DMS79 treated with DMSO at 0.1 percent for 48 hours (cell line): ENCODE measurements at places on chromosomes 7 and 10.

- no peak for DNase-seq
These were observed 17.7 kb downstream of the PRPF18 start for GRCh38 chr10:13604357-13605040.

GRCh38 chr7:24017519-24017918, 266.5 kb upstream of the NPY start:
- no peak for DNase-seq

DNA sequence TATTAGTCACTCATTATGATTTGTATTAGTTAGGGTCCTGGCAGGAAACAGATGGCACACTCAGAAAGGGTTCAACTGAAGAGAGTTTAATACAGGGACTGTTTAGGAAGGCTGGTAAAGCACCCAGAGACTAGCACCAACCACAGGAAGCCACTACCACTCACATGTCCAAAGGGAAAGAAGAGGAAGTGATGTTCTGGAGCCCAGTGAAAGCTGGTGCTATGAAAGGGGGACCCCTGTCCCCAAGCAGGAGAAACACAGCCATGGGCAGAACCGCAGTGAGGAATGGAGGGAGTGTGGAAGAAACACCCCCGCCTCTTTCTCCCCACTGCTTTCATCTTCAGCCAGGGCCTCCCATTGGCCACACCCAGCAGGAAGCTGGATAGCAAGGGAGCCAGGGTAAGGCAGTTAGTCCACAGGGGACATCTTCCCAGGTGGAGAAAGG, 3.2 kb upstream of the VSIR start:
- DNase-seq = no peak

GRCh38 chr10:102856758-102857424, 2.8 kb downstream of the BORCS7 start:
- DNase-seq = no peak

DNA sequence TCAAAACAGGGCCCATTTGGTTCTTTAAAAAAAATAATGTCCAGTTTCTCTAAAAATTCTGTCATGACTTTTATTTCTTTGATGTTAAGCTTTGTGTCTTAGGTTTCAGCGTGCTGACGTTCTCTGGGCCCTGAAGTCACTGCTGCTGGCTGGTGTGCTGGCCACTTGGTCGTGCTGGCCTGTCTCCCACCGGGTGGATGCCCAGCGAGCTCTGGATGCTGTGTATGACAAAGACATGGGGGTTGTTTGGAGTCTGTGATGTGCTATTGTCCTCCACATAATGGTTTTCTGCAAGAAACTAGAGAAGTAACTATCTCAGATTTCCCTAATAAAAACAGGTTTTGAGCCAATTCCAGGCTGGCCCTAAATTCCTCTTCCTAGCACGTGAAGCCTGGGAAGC, 9.5 kb upstream of the IDI2 start:
- no peak for DNase-seq

DNA sequence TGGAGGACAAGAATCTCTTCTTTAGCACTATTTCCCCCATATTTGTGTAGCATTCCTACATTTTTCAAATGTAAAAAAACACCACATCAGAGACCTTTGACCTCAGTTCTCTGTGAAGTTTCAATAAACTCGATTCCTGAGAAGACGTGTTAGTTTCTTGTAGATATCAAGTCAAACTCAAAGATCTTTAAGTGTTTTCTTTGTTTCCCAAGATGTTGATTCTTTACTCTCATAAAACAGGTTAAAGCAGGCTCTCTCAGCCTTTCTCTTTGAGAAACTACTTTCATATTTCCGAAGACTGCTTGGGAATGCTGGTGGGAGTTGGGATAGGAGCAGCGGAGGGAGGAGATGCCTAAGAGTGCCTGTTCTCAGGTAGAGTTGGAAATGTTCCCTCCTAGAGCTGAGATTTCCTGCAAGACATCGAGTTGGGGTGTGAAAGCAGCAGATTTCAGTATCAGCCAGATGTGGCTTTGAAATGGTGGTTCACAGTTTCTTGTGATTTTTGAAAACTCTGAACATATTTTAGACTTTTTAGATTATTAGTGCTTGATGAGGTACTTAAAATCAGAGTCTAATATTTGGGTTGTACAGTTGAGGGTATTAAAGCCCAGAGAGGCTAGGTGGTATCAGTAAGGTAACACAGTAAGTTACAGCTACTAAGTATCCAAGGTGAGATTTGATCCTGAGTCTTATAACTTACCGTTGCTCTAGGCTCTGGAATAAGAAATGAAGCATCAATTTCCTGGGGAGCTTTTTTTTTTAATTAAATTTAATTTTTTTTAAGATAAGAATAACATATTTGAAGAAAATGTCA, 13.9 kb downstream of the ADK start:
- DNase-seq = no peak

- no peak for DNase-seq
These were observed 57.9 kb downstream of the ZNF22 start for GRCh38 chr10:45058580-45058979.

DNA sequence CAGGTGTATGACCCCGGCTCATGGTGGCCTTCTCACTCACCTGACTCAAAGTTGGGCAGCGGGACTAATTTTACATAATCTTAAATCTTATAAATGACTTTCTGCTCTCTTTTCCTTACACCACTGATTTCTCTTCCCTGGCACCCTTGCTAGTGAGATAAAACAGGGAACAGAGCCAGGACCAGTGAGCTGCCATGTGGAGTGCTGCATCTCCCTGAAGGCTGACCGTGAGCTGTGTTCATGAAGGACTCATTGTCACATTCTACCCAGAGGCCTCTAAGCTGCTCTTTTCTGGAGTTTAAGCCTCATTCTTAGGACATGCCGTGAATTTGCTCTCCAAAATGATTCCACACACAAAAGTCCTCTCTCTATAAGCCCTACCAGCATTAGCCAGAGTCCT, 762.3 kb downstream of the AUTS2 start:
- DNase-seq = no peak

DNA sequence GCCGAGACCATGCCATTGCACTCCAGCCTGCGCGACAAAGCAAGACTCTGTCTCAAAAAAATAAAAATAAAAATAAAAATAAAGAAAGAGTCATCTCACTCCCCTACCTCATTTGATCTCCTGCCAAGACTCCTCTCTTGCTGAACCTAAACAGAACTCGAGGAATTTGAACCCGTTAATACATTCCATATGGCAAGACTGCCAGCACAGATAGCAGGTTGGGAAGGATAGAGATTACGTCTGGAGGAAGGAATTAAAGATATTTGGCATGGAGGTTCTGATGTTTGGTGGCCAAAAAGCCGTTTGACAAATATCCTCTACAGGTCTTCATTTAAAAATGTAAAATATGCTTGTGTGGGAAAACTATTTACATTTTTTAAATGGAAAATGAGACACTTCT, 549.6 kb downstream of the HTR7 start:
- DNase-seq = no peak

- no peak for DNase-seq
These were observed 62.6 kb downstream of the CARD11 start for GRCh38 chr7:2981103-2981480.

DNA sequence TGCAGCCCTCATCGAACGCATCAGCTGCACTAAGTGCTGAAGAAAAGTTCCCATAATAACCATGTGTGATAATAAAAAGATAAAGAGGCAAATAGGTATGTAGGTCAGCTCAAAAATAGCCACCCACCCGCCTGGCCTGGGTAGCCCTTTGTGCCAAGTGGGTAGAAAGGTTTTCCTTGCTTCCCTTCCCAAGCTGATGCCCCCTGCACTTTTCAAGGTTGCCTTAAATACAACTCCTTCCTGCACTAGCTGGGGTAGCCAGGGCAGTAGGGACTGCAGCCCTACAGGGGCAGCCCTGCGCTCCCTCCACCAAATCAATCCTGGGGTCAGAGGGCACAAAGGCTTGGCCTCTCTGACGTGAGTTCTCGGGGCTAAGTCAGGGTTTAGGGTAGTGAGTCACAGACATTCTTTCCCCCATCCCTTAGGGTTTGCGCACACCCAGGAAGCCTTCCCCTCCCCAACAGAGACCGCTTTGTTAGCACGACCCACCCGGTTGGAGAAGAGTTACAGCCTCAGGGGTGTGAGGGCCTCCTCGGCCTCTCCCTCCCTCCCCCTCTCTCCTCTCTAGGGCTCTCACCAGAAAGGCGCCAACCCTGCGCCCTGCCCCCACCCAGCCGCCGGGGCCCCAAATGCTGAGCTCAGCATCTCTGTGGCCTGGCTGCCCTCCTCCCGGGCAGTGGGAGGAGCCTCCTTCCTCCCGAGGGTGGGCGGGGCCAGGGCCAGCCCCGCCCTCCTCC, 13.3 kb upstream of the DDIT4 start:
- DNase-seq = no peak

DNA sequence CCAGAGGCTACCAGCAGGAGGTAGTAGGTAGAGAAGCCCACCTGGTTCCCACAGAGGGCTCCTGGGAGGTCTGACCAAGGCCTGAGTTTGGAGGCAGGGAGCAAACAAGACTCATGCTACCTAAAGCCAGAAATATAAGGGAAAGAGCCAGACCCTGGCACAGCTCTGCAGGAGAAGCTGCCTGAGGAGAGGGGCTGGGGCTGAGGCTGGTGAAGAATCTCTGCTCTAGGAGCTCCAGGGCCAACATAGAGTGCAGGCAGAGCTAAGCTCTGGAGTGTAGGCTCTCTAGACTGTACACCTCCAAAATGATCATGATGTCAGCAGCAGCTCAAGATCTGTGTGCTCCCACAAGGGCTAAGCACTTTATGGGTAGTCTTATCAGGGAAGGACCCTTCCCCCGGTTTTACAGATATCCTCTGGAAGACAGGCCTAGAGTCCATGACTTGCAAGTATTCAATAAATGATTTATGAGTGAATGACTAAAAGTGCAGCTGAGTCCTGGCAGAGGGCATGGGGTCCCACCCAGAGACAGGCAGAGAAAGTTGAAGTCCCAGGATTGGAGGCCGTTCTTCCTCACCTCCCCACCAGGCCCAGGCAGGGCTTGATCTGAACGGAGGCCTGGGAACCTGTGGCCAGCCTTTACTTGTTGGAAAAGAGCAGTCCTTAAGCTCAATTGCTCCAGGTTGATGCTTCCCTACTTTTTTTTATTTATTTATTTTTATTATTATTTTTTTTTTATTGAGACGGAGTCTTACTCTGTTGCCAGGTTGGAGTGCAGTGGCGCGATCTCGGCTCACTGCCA, 71.5 kb upstream of the LRRC4 start:
- DNase-seq = no peak

DNA sequence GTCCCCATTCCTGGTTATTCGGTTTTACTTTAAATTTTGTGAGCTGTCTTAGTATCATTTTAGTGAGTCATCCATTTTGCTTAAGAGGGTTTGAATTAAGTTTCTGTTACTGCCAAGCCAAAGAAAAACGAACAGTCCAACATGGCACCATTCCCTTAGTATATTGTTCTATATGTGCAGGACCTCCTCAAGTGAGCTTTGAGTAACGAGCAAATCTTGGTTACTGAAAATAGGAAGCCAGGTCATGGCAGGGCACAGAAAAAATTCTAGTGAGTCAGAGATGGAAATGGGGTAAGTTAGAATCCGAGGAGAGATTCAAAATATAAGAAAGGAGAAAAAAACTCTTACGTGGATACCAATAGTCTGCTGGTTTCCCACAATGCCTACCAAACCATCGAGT, 292.9 kb downstream of the BAMBI start:
- no peak for DNase-seq

GRCh38 chr7:39592586-39592985, 26.4 kb downstream of the YAE1 start:
- no peak for DNase-seq

- DNase-seq = peak; percentile 65
These were observed 79.7 kb downstream of the DLG5 start for GRCh38 chr10:77846718-77847311.

DNA sequence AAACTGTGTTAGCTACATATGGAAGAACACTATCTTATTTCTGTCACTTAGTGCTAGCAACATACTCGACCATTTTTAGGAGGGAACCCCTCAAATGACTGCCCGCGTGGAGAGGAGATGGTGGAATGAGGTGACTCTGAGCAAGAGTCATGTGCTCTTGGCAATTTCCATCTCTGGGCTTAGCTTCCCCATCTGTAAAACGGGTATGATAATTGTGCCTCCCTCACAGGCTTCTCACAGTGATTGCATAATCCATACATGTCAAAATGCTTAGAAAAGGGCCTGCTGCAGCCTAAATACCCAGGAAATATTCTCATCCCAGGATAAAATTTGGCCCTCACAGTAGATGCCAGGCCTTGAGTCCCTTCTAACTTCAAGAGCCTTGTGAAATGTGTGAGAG, 86.6 kb downstream of the WDFY4 start:
- no peak for DNase-seq

- no peak for DNase-seq
These were observed 25.3 kb downstream of the STEAP1B start for GRCh38 chr7:22474645-22475044.

GRCh38 chr10:17062493-17062892, 67.1 kb downstream of the CUBN start:
- DNase-seq = no peak

GRCh38 chr10:121747163-121747775, 149.0 kb upstream of the FGFR2 start:
- no peak for DNase-seq

GRCh38 chr7:45918556-45918955, 2.5 kb downstream of the IGFBP3 start:
- no peak for DNase-seq

- DNase-seq = no peak
These were observed 12.0 kb downstream of the PIP4K2A start for GRCh38 chr10:22702348-22702747.

DNA sequence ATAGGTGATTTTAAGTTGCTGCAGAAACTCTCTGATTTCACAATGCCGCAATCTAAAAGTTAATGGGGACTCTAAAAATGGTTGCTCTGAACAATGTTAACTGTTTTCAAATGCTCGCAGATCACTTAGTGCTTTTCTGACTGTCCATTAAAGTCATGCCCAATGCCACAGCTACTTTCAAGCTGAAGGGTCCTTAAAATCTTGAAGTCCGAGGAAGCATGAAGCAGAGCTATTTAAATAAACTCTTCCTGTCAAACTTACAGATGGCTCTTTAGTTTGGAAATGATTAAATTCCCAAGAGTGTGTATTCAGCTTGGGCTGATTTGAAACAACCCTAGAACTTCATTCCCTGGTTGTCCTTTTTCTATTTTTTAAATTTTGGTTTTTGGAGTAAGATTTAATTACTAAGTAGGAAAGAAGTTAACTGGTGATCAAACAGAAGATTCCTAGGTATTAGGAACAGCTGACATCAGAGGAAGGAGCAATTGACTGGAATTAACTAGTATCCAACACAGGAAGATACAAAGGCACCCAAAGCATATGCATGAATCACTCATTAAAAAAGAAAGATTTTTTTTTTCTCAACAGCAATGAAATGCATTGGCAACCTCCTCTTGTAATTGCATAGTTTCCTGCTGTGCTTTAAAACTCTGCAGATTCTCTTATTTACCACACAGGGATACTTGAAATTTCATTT, 105.1 kb downstream of the NRP1 start:
- peak; percentile 88 for DNase-seq
